ENCODE measurements at places on chromosomes 12 and 14.

DNA sequence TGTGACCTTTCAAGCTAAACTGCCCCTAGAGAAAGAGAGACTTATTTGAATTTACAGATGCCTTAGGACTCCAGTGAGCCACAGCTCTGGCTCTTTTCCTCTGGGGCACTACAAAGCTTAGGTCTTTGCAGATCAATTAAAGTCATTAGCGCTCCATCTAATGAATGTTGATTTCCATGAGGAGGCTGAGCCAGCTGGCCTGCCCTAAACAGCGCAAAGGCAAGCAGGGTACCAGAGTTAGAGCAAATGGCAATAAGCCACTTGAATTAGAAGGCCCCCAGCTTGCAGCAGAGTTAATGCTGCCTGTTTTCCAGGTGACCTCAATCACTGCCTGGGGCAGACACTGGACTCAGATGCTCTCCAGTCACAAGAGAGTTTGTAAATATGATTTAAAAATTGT, 695.3 kb downstream of the DIO2 start:
- DNase-seq: no peak

- DNase-seq: no peak
These were observed 20.7 kb downstream of the KRT85 start for GRCh38 chr12:52346593-52346992.

DNA sequence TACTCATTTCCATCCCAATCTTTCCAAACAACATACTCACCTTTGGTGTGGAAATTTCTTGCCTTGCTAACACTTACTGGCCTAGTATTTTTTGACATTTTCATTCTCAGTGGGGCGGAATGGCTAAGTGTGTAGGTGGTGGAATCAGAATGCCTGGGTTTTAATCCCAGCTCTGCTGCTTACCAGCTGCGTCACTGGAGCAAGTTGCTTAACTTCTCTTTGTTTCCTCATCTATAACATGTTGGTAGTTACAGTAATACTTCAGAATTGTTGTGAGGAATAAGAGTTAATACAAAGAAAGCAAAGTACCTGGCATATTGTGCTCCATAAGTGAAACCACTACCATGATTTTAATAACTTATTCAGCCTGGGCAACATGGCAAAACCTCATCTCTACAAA, 3.0 kb upstream of the FAM177A1 start:
- no peak for DNase-seq

GRCh38 chr12:91178139-91178561, 4.5 kb downstream of the DCN start:
- DNase-seq: no peak

DNA sequence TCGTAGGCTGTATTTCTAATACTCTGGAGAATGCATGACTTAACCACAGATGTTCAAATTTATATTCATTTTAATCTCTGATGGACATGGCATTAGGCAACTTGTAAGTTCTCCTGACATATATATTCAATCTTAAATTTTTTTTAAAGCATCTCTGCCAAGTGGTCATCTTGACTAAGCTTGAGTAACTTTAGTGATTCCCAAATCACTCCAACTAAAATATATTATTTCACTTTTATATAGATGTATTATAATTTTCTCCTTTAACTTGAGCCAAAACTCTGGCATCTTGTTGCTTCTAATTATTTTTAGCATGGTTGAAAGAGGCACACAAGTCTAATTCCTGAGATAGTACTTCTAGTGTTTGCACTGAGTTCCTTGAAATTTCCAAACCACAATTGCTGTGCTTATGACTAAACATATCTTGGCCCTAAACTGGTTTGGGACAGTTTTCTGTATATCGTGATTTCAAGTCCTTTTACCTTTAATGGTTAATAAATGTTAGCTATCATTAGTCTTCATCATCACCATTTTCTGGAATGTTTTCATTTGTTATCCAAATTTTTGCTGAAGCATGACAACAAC, 8.4 kb downstream of the LRFN5 start:
- DNase-seq: no peak

DNA sequence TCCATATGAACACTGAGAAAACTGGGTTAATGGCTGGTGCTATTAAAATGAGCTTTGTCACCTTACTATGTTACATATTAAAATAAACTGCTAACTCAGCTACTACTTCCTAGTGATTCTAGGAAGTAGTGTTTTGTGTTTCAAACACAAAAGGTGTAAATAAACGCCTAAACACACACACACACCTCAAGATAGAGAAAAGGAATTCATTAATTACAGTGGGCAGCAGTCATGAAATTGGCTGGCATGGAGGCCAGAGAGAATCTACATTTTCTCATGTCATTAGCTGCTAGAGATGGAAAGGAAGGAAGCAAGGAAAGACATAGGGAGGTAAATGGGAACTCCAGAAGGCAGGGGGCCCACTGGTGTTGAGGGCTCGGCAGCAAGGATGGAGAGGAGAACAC, 787 bp upstream of the PRMT5 start:
- DNase-seq: no peak

GRCh38 chr14:105490267-105490571, 827 bp upstream of the TEDC1 start:
- DNase-seq: no peak

DNA sequence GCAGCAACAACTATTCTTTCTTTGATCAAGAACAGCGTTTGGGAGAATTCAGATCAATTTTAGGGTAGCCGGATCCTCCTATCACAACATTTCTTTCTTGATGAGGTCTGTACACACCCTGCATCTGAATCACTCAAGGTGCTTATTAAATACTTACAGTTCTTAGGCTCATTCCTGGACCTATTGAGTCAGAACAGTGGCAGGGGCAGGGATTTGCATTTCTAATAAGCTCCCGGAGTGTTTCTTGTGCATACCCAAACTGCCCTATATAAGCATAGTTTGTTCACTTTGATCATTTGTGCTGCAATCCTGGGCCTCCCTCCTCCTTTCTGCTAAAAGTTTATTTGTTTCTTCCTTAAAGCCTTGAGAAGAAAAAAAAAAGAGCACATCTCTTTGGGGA, 80.5 kb upstream of the RPH3A start:
- DNase-seq: no peak

GRCh38 chr12:22255097-22255496, 79.4 kb downstream of the ST8SIA1 start:
- DNase-seq: no peak

GRCh38 chr14:81400202-81400678, at the start of gene STON2:
Gene STON2 (minus strand): TSS chr14:81400324. CDS start chr14:81398382, 1,942 bp downstream.
- DNase-seq: peak; percentile 50

DNA sequence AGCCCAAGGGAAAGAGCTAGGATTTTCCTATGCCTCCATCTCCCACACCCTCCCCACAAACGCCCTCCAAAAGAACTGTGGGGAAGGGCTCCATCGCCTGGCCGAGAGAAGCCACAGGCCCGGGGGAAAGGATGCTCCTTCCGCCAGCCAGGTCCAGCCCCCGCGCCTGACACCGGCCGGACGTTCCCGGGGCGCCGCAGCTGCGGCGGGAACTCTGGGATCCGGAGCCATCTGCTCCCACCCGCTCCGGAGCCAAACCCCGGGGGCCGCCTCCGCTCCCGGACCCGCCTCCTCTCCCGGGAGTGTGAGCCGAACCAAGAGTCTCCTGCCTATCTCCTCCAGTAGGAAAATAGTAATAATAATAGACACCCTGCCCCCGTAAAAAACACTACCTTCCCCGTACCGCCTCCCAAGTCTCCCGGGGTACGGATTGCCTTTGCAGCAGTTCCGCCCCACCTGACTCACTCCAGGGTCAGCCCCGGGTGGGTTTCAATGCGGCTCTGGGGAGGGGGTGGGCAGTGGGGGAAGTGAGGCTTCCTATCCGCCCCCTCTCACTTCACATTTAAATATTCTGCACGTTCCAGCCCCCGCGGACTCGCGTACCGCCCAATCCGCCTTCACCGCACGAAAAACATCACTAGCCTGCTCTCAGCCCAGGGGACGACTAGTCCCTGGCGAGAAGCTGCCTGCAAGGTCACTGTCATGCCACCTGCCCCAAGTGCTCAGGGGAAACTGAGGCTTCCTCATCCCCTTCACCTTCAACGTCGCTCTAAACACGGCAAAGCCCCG, 2.4 kb downstream of the AGAP2 start:
- no peak for DNase-seq

- no peak for DNase-seq
These were observed 19.6 kb downstream of the PROX2 start for GRCh38 chr14:74856366-74856765.

DNA sequence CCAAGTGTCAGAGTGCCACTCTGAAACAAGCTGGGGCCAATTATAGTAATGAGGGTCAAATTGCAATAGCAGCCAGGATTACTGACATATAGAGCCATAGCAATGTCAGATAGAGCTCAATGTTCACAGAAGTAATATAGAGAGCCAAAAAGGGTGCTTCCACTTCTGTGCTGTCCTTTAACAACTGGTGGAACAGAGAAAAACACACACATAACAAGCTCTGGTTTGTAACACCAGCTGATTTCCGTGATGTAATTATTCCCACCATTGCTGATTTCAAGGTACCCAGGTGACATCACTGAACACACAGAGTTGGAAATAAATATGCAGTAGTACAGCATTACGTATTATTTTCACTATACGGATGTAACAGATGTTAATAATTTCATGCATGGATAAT, 3.0 kb upstream of the CLEC2B start:
- DNase-seq: no peak

DNA sequence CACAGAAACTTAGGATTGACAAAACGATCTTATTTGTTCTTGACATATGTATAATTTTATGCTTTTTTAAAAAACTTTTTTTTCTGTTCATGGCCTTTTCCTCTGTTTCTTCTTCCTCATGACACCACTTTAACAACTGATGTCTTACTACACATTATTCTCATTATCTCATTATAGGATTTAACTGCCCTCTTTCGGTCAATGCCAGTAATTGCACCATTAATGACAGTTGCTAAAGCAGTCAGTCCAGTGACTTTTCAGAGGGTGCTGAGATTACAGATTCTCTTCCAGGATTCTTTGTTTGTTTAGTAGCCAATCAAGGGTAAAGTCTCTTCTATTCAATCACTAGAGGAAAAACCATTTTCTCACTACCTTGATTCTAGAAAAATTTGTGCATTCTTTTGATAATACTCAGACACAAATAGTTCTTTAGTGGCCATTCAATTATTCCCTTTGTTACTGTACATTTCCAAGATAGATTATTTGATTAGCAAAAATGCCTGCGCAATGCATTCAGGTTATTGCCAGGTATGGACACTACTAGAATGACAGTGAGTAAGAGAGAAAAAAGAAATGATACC, 50.1 kb downstream of the KLRG1 start:
- no peak for DNase-seq

GRCh38 chr12:63420206-63420644, 248.1 kb downstream of the DPY19L2 start:
- DNase-seq: peak; percentile 35

GRCh38 chr12:14849661-14850060, 6.3 kb upstream of the ART4 start:
- DNase-seq: no peak

- no peak for DNase-seq
These were observed 60.0 kb downstream of the FAR2 start for GRCh38 chr12:29208936-29209701.

- no peak for DNase-seq
These were observed 13.9 kb downstream of the SYT1 start for GRCh38 chr12:78878459-78878858.

GRCh38 chr14:76550534-76550933, 174.6 kb downstream of the ESRRB start:
- no peak for DNase-seq

- DNase-seq: peak; percentile 69
These were observed 9.5 kb downstream of the NOC4L start for GRCh38 chr12:132153501-132154340.

DNA sequence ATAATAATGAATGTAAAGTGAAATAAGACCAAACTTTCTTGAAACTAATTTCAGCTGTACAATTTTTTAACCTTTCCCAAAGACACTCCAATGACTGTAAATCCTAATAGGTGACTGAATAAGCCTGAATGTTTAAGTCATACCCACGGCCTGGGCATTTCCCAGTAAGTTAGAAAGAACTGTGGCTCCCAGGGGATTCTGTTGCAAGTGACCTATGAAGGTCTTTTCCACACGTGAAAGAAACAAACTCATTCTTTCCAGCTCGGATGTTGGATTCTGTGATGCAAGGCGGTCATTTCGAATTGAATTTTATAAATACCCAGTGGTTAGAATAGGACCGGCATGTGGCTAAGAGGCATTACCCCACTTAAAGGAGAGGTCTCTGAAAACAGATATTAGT, 1134.4 kb downstream of the GALC start:
- no peak for DNase-seq

DNA sequence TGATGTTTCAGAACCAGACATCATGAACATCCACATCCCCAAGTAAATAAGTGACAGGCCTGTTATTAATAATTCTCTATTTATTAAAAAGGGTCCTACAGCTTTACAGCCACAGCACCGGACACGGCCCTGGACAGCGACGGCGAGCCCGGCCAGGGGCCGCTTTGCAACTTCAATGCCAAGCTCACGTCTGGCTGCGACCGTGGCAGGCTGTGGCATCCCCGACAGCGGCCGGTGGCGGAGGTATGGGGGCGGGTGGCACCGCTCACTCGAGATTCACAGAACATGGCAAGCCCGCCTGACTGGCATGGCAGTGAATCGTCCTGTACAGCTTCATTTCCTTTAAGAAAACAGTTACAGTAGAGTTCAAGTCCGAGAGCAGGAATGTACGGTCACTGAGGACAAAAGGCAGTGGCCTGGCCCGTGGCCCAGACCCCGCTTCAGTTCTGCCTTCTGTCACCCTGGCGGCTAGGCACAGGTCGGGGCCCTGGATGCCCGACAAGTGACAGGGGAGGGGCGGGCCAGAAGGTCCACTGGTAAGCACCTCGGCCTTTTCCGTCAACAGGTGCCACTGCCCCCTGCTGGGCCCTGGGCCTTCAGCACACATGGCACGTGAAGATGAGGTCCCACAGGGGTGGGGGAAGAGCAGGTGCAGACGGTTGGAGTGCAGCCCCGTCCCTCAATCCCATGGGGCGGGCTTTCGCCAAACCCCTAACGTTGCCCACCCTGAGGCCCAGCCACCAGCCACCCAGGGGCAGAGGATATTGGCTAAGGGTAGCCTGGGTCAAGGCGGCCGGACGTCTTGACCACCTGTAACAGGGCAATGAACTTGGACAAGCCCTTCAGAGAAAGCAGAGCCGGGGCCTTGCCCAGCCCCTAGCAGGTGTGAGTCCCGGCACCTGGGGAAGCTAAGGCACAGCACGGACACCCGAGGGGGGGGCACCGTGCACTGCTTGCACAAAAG, 30.3 kb downstream of the HIP1R start:
- DNase-seq: no peak

- DNase-seq: no peak
These were observed 40.0 kb upstream of the CTDSP2 start for GRCh38 chr12:57886542-57886941.

Measured in activated T-cell treated with anti-CD3 and anti-CD28 coated beads, Interleukin-2, amount 50 U/mL, for 72 hours (primary cell).